ENCODE measurements at places on chromosomes 4 and X.
A peak's percentile ranks its signal among the peaks of the same experiment; 100 is the strongest.

GRCh38 chr4:139736661-139737060 lies 71.0 kb downstream of the MGST2 start:
- DNase-seq: no peak

- DNase-seq: no peak
Observed at GRCh38 chrX:11214346-11215190, 78.6 kb upstream of the AMELX start.

GRCh38 chr4:179695175-179695574 lies 2252.9 kb upstream of the AGA start:
- peak; percentile 1 for DNase-seq

DNA sequence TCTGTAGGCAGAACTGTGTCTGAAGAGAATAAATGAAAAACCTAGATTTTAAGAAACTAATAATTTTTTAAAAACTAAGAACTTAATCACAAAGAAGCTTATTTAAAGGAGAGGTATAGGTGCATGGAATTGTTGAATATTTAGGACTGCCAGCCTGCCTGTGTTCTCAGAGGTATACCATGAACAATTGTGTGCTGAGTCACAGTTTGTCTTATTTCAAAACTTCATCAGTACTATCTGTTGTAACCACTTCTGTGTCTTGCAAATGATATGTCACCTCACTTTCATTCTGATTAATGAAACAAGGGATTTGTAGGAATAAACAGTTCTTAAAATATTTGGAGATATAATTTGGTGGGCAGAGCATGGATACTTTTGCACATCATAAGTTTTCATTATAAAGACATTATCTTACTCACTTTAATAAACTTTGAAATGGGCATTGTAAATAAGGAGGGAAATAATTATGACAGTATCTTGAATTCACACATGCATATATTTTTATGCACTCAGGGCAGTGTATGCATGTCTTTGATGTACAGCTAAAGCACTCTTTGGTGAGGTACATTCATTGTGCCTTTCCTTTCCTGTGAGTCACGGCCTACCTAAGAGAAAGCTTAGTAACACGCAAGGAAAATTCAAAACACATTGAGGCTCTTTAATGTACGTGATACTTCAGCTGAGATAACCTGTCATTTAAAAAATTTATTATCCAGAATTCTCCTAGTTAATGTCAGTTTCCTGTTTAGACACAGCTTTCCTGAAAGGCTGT lies 31.7 kb downstream of the STOX2 start:
- DNase-seq: peak; percentile 15
